ENCODE measurements at places on chromosomes 5 and 9.

DNA sequence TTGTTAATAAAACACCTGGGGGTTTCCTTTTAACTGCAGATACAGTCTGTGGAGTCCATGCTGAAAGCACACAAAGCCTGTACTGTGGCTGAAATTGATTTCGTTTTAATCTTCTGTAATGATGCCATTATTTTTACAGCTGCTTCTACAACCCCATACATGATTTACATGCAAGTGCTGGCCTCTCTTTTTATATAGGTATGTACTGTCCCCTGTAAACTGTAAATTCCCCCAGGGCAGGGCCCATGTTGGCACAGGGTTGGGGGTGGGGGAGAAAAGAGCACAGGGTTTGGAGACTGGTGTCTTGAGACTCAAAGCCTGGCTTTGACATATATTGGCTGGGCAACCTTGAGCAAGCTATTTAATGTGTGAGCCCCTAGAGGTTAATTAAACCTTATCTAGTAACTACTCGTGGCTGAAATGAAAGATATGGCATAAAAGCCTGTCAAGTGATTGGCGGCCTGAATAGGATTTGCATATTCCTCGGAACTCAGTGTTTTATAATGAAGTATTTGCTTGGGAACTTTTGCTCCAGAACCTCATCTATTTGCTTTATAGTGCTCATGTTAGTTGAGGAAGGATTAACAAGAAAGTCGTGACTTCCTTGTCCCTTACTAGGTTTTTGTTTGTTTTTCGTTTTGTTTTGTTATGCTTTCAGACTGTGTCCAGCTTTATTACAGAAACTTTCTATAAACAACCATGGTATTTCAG lies 34.0 kb downstream of the KLF4 start:
- no peak overlapping the region for H3K4me3 ChIP-seq
- no peak overlapping the region for H3K27ac ChIP-seq
- H3K4me1 ChIP-seq = no peaks in the 10 kb centered on the region
- no peaks in the 10 kb centered on the region for H3K27me3 ChIP-seq
- no peaks in the 10 kb centered on the region for H3K36me3 ChIP-seq

- H3K27me3 ChIP-seq = no peaks in the 10 kb centered on the region
- peaks cover 14% of the 10 kb centered on the region for H3K4me1 ChIP-seq
- H3K36me3 ChIP-seq = peaks cover 52% of the 10 kb centered on the region
- no peak overlapping the region for H3K27ac ChIP-seq
These were observed 11.0 kb downstream of the SKP2 start for GRCh38 chr5:36162810-36163486.

- no peak within 1 kb of the TSS for H3K4me3 ChIP-seq
- no peaks in the 10 kb centered on the region for H3K4me1 ChIP-seq
- peaks cover 16% of the 10 kb centered on the region for H3K27me3 ChIP-seq
- no peak within 1 kb of the TSS for H3K27ac ChIP-seq
- no peaks in the 10 kb centered on the region for H3K36me3 ChIP-seq
- DNase-seq = no peak
These were observed at the start of gene PCAT7 for GRCh38 chr9:94554439-94555331. Gene PCAT7 (plus strand): TSS chr9:94555083.

DNA sequence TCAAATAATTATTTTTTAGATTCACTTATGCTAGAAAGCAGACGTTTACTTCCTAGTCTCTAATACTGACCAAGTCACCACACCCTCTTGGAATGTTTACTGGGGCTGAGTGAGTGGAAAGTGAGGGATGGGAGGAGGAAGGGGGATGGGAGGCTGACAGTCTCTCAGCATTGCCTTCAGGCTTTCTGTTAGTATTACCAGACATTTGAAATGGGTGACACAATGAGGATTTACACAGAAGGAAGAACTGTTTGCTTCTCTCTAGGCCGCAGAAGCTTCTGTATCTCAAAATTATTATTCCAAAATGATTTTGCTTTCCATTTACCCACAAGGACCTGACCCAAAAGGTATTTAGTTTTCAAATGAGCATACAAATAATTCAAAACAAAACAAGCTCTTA lies 232.8 kb upstream of the ZNF608 start:
- H3K4me1 ChIP-seq = no peaks in the 10 kb centered on the region
- DNase-seq = no peak
- H3K27me3 ChIP-seq = no peaks in the 10 kb centered on the region
- no peak overlapping the region for H3K27ac ChIP-seq
- no peaks in the 10 kb centered on the region for H3K36me3 ChIP-seq

DNA sequence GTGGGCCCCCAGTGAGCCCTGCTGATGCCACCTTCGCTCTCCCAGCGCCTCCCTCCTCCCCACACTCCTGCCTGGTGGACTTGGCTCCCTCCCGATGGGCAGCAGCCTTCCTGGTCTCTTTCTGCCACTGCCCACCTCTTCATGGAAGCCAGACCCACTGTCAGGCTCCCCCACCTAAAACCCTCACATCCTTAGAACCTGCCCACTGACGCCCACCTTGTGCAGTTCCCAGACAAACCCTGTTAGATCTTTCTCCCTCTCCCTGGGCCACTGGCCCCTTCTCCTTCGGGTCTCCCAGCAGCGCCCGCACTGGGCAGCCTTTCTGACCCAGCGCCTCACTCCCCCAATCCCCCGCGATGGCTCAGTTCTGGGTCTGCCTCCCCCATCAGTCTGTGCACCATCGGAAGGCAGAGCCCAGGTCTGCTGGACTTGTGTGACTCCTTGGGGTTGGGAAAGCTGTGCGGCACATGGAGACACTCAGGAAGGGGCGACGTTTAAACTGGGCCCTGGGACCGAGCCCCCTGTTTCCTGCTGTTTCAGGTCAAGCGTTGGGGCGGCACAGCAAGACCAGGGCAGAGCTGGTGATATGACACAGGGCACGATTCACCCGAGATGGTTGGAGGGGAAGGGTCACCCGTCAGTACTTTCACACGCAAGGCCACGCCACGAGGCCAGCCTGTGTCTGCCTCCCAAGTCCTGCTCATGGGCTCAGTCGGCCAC lies 17.4 kb downstream of the MYMK start:
- peaks cover 1% of the 10 kb centered on the region for H3K36me3 ChIP-seq
- no peak for DNase-seq
- peaks cover 3% of the 10 kb centered on the region for H3K27me3 ChIP-seq
- H3K4me3 ChIP-seq = no peak overlapping the region

DNA sequence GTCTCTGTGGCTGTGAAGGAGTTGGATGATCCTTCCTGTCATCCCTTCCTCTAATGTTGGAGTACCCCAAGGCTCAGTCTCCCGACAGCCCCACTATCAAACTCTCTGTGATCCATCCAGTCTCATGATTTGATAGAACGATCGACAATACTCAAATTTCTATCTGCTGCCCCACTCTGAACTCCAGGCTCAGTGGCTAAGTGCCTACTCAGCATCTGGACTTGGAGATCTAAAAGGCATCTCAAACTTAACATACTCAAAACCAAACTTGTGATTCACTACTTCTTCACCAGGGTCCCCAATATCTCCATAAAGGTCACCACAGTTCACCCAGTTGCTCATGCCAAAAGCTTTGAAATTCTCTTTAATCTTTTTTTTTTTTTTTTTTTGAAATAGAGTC lies 15.1 kb upstream of the STRBP start:
- H3K36me3 ChIP-seq = peaks cover under 1% of the 10 kb centered on the region
- H3K27me3 ChIP-seq = peaks cover 5% of the 10 kb centered on the region
- no peak for DNase-seq

- no peak overlapping the region for H3K4me3 ChIP-seq
- no peaks in the 10 kb centered on the region for H3K36me3 ChIP-seq
- no peak for DNase-seq
- no peak overlapping the region for H3K27ac ChIP-seq
These were observed 183.4 kb downstream of the TMC1 start for GRCh38 chr9:72704688-72705375.

DNA sequence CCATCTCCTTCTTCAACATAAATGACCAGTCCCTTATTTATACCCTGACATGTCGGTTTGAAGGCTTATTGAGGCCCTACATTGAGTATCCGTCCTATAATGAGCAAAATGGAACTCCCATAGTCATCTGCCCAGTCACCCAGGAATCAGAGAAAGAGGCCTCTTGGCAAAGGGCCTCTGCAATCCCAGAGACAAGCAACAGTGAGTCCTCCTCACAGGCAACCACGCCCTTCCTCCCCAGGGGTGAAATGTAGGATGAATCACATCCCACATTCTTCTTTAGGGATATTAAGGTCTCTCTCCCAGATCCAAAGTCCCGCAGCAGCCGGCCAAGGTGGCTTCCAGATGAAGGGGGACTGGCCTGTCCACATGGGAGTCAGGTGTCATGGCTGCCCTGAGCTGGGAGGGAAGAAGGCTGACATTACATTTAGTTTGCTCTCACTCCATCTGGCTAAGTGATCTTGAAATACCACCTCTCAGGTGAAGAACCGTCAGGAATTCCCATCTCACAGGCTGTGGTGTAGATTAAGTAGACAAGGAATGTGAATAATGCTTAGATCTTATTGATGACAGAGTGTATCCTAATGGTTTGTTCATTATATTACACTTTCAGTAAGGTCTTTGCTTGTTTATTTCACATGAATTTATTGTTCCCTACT lies 38.2 kb upstream of the BTNL3 start:
- H3K27me3 ChIP-seq = peaks cover 10% of the 10 kb centered on the region
- H3K27ac ChIP-seq = no peak overlapping the region
- no peak overlapping the region for H3K4me3 ChIP-seq
- H3K36me3 ChIP-seq = no peaks in the 10 kb centered on the region
- no peak for DNase-seq
- peaks cover 8% of the 10 kb centered on the region for H3K4me1 ChIP-seq

GRCh38 chr5:76561959-76562358 lies 61.2 kb downstream of the F2RL2 start:
- H3K36me3 ChIP-seq = peaks cover 30% of the 10 kb centered on the region
- peaks cover 7% of the 10 kb centered on the region for H3K4me1 ChIP-seq
- no peak overlapping the region for H3K27ac ChIP-seq
- no peaks in the 10 kb centered on the region for H3K27me3 ChIP-seq
- H3K4me3 ChIP-seq = no peak overlapping the region

DNA sequence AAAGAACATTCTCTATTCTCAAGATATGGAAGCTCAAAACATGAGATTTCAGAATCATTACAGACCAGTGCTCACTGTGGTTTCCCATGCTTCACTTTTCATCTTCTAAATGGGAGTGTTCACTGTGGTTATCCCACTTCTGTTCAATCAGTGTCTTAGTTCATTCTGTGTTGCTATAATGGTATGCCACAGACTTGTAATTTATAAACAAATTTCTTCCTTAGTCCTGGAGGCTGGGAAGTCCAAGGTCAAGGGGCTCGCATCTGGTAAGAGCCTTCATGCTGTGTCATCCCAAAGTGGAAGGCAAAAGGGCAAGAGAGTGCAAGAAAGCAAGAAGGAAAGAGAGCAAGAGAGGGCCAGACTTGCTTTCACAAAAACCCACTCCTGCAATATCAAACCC lies 146.3 kb downstream of the TTC39B start:
- H3K4me3 ChIP-seq = no peak overlapping the region
- H3K27me3 ChIP-seq = peaks cover 7% of the 10 kb centered on the region
- DNase-seq = no peak
- H3K36me3 ChIP-seq = peaks cover 3% of the 10 kb centered on the region

DNA sequence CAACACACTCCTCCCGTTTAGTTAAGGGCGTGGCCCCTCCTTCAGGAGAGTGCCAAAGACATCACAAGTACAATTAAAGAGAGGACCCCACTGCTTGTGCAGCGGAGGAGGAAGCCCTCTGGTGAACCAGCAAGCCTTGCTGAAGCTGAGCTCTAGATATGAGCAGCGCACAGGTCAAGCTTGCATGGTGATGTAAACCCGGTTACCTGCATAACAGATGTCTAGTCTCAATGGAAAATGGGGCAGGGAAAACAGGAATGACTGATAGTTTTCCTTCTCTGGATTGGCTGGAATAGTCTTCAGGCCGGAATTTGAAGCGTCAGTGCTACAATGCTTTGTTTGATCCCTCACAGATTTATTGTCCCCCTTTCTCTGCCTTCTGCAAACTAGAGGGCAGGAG lies 66.2 kb downstream of the MROH2B start:
- H3K4me3 ChIP-seq = no peak overlapping the region
- H3K4me1 ChIP-seq = no peaks in the 10 kb centered on the region
- no peak overlapping the region for H3K27ac ChIP-seq
- no peak for DNase-seq
- no peaks in the 10 kb centered on the region for H3K27me3 ChIP-seq

GRCh38 chr9:20726144-20726543 lies 42.1 kb downstream of the FOCAD start:
- H3K27me3 ChIP-seq = no peaks in the 10 kb centered on the region
- DNase-seq = no peak
- peaks cover 41% of the 10 kb centered on the region for H3K36me3 ChIP-seq
- peaks cover 20% of the 10 kb centered on the region for H3K4me1 ChIP-seq
- no peak overlapping the region for H3K27ac ChIP-seq

GRCh38 chr9:23492126-23493002 lies 333.7 kb downstream of the ELAVL2 start:
- H3K36me3 ChIP-seq = no peaks in the 10 kb centered on the region
- no peak overlapping the region for H3K4me3 ChIP-seq

- no peaks in the 10 kb centered on the region for H3K4me1 ChIP-seq
- no peak for DNase-seq
These were observed 617.7 kb upstream of the C9orf72 start for GRCh38 chr9:28190981-28191380.

- no peaks in the 10 kb centered on the region for H3K36me3 ChIP-seq
- DNase-seq = peak; percentile 35
- H3K27ac ChIP-seq = no peak overlapping the region
These were observed 59.0 kb downstream of the MAT2B start for GRCh38 chr5:163564321-163564938.

- H3K27ac ChIP-seq = no peak overlapping the region
- no peak overlapping the region for H3K4me3 ChIP-seq
- peaks cover 32% of the 10 kb centered on the region for H3K36me3 ChIP-seq
- DNase-seq = no peak
- H3K27me3 ChIP-seq = no peaks in the 10 kb centered on the region
These were observed 15.4 kb downstream of the CD74 start for GRCh38 chr5:150397146-150397781.

DNA sequence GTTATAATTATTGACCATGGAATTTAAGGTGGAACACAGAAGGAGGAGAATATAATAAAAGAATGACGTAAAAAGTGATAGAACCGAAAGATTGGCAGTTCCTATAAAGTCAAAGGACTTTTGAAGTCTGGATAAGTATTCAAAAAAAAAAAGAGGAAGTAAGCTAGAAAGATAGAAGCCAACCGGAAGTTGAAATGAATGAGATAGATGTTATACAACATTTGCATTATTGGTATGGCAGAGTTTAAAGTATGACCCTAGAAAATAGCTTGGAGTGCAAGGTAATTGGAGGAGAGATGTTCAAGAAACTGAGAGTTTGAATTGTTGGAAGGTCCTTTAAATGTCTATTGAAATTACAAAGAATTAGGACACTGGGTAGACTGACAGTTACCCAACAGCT lies 293.6 kb downstream of the FER start:
- no peak overlapping the region for H3K27ac ChIP-seq
- no peaks in the 10 kb centered on the region for H3K4me1 ChIP-seq
- no peak for DNase-seq
- H3K27me3 ChIP-seq = no peaks in the 10 kb centered on the region

DNA sequence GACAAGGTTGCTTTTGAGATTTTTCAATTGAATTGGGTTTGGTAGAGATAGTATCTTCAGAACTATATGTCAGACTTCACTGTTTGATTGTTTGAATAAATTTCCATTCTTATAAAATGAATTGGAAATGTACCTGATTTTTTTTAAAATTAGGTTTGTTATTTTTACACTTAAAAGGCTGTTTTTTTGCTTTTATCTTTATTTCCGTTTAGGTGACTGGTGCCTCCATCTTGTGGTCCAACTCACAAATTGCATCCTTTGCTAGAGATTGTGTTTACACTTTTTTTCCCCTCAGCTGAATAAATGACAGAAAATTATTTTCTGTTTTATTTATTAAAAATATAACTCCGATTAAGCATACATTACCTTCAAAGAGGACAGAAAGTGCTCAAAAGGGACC lies 15.6 kb downstream of the NDUFAF2 start:
- no peak overlapping the region for H3K27ac ChIP-seq
- no peaks in the 10 kb centered on the region for H3K27me3 ChIP-seq
- H3K4me3 ChIP-seq = no peak overlapping the region

All from activated naive CD8-positive, alpha-beta T cell treated with anti-CD3 and anti-CD28 coated beads, Interleukin-2, amount 10 ng/mL, durations not matched to agents 7 days and 5 days (primary cell).